ENCODE measurements at places on chromosomes 13 and 19.

GRCh38 chr19:57321116-57321515, 844 bp downstream of the ZNF543 start:
- no peak for DNase-seq

DNA sequence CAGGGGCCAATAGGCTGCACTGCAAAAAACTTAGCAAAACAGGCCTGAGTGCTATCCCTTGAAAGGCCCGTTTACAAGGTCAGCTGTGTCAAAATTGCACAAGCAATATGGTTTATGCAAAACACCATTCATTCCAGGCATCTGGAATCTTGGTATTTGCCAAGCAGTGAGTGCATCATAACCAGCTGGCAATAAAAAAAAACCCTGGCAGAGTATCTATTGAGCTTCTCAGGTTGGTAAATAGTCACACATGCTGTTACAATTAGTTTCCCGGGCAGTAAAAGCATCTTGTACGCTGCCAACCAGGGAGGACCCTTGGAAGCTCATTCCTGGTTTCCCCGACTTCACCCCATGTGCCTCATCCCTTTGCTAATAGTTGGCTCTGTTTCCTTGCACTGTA, 21.3 kb downstream of the ZNF77 start:
- DNase-seq, result no peak

- no peak for DNase-seq
Measured at GRCh38 chr19:2495130-2495641, 19.3 kb downstream of the GADD45B start.

DNA sequence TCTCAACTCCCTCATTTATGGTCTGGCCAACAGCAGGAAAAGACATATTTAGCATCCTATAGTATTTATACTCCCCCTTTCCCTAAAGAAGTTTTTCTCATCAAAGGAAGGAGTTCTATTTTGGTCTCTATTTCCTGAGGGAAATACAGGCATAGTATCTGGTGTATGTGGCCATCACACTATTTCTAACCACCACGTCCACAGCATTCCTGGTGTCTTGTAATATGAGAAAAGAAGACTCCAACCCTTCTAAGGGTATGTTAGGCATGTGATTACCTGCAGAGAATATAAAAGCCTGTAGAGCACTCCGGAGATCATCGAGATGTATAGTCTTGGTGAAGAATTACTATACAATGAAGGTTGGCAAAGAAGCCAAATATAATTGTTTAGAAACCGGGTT, 137.4 kb downstream of the VWA8 start:
- DNase-seq, result no peak

GRCh38 chr13:90511903-90512302, 835.6 kb upstream of the MIR17HG start:
- no peak for DNase-seq

DNA sequence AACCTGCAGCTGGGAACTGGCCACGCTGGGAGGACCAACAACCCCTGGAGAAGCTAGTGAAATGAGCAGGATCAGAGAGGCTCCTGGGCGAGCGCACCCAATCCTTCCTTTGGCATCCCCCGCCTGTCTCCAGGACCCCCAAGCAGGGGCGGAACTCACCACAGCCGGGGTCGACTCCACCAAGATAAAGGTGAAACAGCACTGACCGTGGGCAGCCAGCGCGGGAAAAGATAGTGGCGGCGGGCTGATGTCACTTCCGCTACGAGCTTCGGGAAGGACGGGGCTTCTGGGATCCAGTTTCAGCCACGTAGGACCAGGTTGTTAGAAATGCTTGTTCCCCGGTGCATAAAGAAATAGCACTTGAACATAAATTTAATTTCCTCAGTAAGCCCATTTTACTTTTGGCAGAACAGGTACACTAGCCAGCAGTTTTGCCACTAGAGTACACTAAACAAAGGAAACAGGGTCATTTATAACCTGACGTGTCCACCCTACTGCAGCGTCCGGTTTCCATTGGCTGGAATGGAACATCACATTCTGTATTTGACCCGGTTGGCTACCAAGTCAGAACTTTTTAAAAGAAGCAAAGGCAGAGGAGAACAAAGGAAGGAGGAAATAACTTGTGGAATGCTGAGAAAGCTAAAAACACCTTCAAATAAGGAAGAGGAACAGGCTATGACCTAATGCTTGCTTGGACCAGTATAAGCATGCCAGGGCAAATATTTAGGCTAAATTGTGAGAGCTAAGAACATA, 25.5 kb upstream of the ZNF562 start:
- DNase-seq, result no peak

- no peak for DNase-seq
Measured at GRCh38 chr19:17333611-17334413, 843 bp downstream of the ANO8 start.

DNA sequence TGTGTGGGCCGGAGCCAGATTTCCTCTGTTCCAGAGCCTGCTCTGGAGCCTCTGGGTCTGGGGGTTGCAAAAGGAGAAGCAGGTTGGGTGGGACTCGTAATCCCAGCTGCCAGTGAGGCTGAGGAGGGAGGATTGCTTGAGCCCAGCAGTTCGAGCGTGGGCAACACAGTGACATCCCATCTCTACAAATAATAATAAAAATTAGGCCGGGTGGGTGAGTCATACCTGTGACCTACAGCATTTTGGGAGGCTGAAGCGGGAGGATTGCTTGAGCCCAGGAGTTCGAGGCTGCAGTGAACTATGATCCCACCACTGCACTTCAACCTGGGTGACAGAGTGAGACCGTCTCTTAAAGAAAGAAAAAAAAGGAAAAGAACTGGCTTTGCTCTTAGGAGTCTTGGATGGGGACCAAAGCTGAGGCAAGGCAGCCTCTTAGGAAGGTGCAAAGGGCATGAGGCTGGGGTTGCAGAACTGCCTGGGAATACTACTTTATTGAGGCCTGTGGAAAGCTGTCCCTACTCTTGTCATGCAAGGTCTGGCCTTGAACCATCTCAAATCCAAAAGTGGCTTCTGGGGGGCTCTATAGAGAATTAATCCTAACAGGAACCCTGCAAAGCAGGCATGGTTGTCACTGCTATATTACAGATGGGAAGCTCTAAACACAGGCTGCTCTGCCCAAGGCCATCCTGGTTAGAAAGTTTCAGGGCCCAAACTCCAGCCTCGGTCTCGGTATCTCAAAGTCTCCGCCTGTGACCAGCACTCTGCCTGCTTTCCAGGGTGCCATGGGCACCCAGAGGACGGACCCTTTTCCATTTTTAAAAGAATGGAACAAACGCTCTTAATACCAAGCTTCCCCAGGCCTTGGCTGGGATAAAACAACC, 880 bp upstream of the C19orf12 start:
- no peak for DNase-seq

GRCh38 chr19:49161987-49162386, 4.4 kb downstream of the TRPM4 start:
- no peak for DNase-seq

- DNase-seq, result no peak
Measured at GRCh38 chr13:110396913-110397381, 89.9 kb downstream of the COL4A2 start.

- no peak for DNase-seq
Measured at GRCh38 chr13:105048677-105049076, 1486.8 kb downstream of the EFNB2 start.

- DNase-seq, result no peak
Measured at GRCh38 chr19:37855098-37855497, 51.3 kb downstream of the WDR87 start.

DNA sequence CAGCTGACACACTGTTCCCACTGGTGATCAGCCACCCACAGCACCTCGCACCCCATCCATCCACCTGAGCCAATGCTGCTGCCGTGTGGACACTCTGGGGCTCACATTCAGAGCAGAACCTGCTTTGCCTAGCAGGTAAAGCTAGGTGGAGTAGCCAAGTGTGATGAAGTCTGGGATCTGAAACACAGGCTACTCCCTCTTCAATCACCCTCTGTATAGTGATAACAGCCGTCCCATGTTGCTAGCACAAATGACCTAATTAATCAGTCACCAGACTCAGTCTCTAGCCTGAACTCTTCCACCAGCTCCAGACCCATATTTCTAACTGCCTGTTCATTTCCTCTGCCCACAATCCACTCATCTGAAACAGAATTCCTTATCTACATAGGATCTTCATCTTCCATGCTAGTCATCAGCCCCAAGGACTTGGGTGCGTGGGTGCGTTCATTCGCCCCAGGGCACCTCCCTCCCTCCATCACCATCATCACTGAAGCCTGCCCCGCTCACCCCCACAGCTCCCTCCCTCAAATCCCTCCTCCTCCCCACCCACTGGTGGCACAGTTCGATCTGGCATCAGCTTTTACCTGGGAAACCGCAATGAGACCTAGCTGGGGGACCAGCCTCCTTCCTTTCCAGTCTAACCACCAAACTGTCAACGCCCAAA, 19.8 kb downstream of the STK24 start:
- no peak for DNase-seq

DNA sequence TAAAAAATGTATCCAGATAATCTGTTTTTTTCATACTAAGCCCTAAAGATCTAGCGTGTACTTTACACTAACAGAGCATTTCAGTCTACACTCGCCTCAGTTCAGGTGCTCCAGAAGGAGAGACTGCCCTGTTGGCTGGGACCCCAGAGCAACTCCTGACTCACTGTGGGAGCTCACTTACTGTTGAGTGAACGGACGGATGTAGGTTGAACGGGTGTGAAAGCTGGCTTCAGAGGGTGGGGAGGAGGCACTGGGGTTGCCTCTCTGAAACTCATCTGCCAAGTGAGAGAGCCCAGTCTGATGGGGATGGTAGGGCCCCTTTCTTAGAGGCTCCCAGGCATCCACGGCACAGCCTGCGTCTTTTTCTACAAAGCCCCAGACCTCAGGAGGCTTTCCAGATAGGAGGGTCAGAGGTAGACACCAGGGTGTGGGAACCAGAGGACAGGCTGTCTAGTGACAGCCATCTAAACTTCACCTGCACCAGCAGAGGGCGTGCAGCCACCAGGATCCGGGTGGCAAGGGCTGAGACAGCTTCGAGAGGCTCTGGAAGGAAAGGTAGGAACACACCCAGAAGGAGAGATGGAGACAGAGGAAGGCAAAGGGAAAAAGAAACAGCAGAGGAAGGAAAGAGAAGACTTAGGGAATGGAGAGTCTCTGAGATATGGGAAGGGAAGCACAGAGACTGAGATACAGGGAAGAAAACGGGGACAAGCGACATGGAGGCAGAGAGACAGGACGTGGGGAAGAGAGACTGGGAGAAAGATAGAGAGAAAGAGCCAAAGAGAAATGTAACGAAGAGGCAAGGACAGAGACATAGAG, 3.7 kb downstream of the KASH5 start:
- peak; percentile 48 for DNase-seq

- peak; percentile 23 for DNase-seq
Measured at GRCh38 chr13:110561344-110562035, at the start of gene RAB20. Gene RAB20, minus strand, starts transcription at chr13:110561722. Its CDS starts 203 bp downstream, at chr13:110561519.

GRCh38 chr13:97478247-97478646, 44.3 kb downstream of the RAP2A start:
- no peak for DNase-seq

GRCh38 chr13:29362849-29363604, 232.5 kb downstream of the SLC7A1 start:
- peak; percentile 5 for DNase-seq

DNA sequence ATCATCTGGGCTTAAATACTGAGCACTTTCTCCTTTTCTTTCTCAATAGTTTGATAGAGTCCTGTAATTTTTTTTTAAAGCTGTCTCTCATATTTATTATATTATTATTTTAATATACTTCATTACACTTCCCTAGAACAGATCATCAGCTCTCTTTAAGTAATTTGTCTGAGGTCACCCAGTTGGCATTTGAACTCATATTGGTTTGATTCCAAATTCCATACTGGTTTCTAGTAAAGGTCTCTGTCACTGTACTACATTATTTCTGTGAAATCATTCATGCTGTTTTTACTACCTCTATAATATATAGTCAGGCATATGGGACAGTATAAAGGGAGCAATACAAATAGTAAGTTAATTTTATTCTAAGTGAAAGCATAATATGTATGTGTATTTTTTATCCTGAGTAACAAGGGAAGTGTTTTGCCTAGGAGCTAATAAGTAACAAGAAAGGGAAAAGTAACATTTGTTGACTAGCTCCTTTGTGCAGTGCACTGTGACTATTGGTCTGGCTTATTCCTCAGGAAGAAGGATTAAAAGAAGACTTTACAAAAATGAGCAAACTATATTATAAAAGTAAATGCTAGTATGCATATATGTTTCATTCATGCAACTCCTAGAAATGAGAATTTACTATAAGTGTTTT, 14.3 kb downstream of the LPAR6 start:
- DNase-seq, result no peak

DNA sequence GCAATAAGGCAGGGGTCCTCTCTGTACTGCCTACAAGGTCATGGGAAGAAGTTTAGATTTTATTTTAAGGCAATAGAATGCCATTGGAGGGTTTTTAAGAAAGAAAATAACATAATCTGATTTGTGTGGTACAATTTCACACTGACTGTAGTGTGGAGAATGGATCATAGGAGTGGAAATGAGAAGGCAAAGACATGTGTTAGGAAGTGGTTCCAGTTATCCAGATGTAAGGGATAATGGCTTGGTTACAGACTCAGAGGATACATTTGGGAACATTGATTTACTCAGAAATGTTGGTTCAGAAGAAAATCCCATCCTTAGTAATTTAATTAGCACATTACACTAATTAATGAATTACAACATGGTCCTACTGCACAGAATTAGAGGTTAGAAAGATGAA, 788.2 kb downstream of the SLITRK5 start:
- DNase-seq, result no peak

- no peak for DNase-seq
Measured at GRCh38 chr19:36183245-36183628, 31.0 kb upstream of the COX7A1 start.

- DNase-seq, result no peak
Measured at GRCh38 chr19:10587022-10587838, at the start of gene AP1M2. Gene AP1M2, minus strand, starts transcription at chr19:10587312. Its CDS starts 81 bp downstream, at chr19:10587231.

DNA sequence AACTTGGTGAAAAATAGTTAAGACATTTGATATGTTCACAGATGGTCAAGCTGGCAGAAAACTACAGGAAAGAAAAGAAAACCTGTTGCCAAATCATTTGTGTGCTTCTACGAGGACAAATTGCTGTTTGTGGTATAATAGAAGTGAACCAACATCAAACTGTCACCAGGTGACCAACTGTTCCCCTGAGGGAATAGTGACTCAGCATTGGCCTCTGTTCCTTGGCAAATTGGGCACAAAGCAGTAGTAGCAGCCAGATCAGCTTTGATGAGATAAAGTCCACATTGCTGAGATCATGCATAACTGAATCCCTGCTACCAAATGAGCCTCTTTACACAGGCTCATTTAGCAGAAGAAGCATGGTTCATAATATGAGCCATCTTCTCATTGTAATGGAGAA, 103.5 kb downstream of the POSTN start:
- no peak for DNase-seq

GRCh38 chr19:17469092-17469480, 1.2 kb upstream of the SLC27A1 start:
- DNase-seq, result no peak

- no peak for DNase-seq
Measured at GRCh38 chr13:98912846-98913245, 65.0 kb downstream of the DOCK9 start.
